ENCODE measurements at places on chromosomes 2 and 18.
A peak's percentile ranks its signal among the peaks of the same experiment; 100 is the strongest.

DNA sequence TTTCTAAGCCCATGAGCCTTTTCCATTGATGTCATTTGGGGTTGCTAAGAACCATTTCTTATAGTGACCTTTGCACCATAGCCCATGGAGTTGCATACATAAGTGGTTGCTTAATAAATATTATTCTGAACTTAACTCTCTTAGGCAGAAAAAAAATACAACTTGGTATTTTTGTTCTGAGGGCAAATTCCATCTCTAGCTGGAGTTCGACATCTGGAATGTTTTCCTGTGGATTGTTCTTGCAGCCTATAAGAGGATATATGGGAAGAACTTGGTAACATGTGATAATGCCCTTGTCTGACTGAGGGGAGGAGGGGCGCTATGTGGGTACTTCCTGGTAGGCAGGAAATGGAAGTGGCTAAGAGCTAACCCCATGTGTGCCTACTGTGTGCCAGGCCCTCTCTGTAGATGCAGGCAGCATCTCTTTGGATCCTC is 20.7 kb downstream of the IGFBP2 start:
- H3K4me1 ChIP-seq = peaks cover 6% of the 10 kb centered on the region
- H3K4me3 ChIP-seq = no peak overlapping the region
- no peaks in the 10 kb centered on the region for H3K27me3 ChIP-seq

GRCh38 chr2:218400167-218400929 is 680 bp downstream of the CTDSP1 start:
- peak; percentile 24 for DNase-seq
- H3K27ac ChIP-seq = peak overlapping the region; percentile 87
- H3K4me3 ChIP-seq = peak overlapping the region; percentile 93
- H3K36me3 ChIP-seq = peaks cover 13% of the 10 kb centered on the region
- H3K4me1 ChIP-seq = peaks cover 27% of the 10 kb centered on the region

- peak; percentile 11 for DNase-seq
- H3K27me3 ChIP-seq = peaks cover 9% of the 10 kb centered on the region
- H3K36me3 ChIP-seq = peaks cover 2% of the 10 kb centered on the region
- peaks cover 40% of the 10 kb centered on the region for H3K4me1 ChIP-seq
Measured at GRCh38 chr2:134218930-134219658, 34.8 kb upstream of the MGAT5 start.

DNA sequence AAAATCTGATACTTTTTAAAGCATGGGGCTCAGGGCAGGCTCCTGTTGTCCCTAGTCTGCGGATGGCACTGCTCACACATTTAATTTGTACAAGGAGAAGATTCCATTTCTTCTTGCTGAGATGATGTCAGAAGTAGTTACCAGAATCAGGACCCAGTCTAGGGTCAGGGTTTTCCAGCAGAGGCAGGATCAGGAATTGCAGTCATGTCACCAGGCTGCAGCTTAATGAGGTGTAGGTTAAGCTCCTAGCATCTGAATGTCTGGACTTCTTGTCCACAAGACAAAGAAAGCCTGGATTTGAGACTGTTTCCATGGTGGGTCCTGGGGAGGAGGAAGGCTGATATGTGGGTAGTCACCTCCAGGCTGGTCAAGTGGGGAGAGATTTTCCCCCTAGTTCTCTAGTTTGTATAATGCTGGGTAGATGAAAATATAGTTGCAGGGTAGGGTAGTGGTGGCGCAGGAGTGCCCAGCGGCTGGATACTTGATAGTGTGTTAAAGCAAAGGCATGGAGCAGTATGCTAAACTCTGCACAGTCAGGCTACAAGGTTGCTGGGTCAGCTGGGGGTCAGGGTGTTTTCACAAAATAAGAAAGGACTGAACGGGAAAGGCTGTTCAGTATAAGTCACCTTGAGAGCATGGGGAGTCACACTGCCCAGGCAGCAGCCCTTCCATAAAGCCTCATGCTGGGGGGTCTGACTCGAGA is 148.4 kb downstream of the PRKCE start:
- no peak overlapping the region for H3K27ac ChIP-seq
- no peaks in the 10 kb centered on the region for H3K36me3 ChIP-seq

- H3K4me3 ChIP-seq = no peak overlapping the region
- H3K27me3 ChIP-seq = peaks cover 7% of the 10 kb centered on the region
Measured at GRCh38 chr2:28661589-28662001, 90.0 kb upstream of the PPP1CB start.

DNA sequence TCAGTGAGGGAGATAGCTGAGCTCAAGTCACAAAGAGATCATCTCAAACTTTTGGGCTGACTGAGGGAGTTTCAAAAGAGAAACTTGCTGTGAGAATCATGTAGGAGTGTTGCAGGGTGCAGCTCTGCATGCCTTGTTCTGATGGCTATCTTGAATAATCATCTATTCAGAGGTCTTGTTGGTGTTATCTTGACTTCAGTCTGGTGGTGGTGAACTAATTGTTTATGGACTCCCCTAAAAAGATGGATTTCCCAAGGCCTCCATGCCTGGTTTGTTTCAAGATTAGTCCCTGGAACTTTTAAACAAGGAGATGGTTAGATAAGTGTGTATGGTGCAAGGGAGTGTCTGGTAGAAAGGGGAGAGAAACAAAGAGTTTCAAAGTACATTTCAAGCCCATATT is 29.8 kb downstream of the SLC39A6 start:
- no peaks in the 10 kb centered on the region for H3K36me3 ChIP-seq
- peaks cover 14% of the 10 kb centered on the region for H3K27me3 ChIP-seq
- H3K4me3 ChIP-seq = no peak overlapping the region
- H3K4me1 ChIP-seq = no peaks in the 10 kb centered on the region

DNA sequence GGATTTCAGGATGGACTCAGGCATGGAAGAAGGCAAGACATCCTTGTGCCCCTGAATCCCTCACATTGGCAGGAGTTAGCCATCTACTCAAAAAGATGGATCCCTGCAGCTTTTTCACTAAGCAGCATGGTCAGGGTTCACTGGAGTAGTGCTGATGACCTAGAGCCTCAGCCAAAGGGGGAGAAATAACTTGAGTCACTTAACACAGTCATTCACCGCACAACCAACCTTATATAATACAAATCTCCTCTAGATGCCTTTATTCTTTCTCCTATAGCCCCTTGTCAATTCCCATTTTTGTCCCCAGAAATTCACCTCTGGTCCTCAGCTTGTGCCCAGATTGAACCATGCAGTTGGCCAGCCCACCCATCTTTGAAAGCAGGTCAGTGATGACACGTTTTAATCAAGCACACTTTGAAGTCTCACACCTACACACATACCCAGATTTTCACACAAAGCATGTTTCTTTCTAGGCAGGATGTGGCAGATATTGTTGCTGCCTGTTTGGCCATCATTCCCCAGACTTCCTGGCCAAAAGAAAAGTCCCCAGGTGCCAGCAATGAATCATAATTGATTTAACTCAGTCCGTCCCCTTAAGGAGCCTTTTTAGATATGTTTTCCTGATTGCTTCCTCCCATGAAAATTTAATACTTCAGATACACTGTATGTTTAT is 84.2 kb downstream of the LBH start:
- DNase-seq = peak; percentile 11
- H3K27me3 ChIP-seq = no peaks in the 10 kb centered on the region
- H3K4me1 ChIP-seq = peaks cover 44% of the 10 kb centered on the region
- peaks cover 4% of the 10 kb centered on the region for H3K36me3 ChIP-seq

- no peak overlapping the region for H3K27ac ChIP-seq
- H3K4me1 ChIP-seq = no peaks in the 10 kb centered on the region
- no peak for DNase-seq
Measured at GRCh38 chr2:57510704-57511103, 535.9 kb upstream of the VRK2 start.

DNA sequence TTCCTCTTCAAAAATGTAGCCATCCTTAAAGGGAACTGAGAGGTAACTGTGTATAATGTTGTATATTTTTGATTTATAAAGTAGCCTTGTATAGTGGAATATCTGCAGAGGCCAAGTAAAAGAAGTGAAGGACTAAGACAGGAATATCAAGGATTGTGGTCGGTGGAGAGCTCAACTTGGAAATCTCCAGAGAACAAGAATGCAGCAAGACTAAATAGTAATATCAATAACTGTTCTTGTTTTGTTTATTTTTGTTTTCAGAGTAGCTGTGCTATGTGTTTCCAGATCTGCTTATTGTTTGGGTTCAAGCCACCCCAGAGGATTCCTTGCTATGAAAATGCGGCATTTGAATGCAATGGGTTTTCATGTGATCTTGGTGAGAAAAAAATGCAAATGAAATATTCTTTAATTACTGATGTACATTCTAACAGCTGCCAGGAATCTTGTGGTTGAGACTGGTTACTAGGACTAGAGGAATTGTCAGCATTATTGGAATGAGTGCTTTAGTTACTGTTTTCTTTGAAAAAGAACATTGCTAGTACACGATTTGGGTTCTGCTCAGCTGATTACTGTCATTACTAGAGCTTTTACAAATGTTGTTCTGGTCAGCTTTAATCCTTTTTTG is 25.0 kb downstream of the FASTKD2 start:
- no peaks in the 10 kb centered on the region for H3K27me3 ChIP-seq
- no peak overlapping the region for H3K27ac ChIP-seq
- no peaks in the 10 kb centered on the region for H3K4me1 ChIP-seq
- DNase-seq = no peak

- peak overlapping the region; percentile 99 for H3K27ac ChIP-seq
- DNase-seq = peak; percentile 29
- H3K36me3 ChIP-seq = peaks cover 6% of the 10 kb centered on the region
- H3K27me3 ChIP-seq = no peaks in the 10 kb centered on the region
- peak overlapping the region; percentile 80 for H3K4me3 ChIP-seq
Measured at GRCh38 chr2:234289834-234290590, 206.9 kb downstream of the ARL4C start.

- no peak for DNase-seq
- H3K27me3 ChIP-seq = no peaks in the 10 kb centered on the region
- no peak overlapping the region for H3K4me3 ChIP-seq
- no peaks in the 10 kb centered on the region for H3K36me3 ChIP-seq
- H3K4me1 ChIP-seq = no peaks in the 10 kb centered on the region
- H3K27ac ChIP-seq = no peak overlapping the region
Measured at GRCh38 chr18:8231316-8231715, 377.9 kb upstream of the RAB12 start.

- no peaks in the 10 kb centered on the region for H3K4me1 ChIP-seq
- no peaks in the 10 kb centered on the region for H3K27me3 ChIP-seq
- no peak for DNase-seq
- H3K27ac ChIP-seq = no peak overlapping the region
Measured at GRCh38 chr18:49613141-49613640, 51.3 kb downstream of the LIPG start.

DNA sequence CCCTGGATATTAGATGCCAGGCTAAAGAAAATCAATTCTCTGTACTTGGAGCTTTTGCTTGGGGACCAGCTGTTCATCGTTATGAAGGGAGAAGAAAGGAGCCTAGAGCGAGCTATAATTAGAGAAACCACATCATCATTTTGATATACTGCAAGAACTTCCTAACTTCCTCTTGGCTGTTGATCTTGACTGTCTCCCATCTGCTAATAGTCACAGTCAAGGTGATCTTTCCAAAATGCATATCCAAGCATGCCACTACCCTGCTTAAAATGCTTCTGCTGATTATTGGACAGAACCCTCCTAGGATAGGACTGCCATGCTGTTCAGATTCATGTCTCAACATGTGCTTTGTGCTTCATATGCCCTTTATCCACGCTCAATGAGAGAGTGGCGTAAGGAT is 54.8 kb downstream of the RAPGEF4 start:
- H3K36me3 ChIP-seq = no peaks in the 10 kb centered on the region
- no peak overlapping the region for H3K27ac ChIP-seq
- no peak overlapping the region for H3K4me3 ChIP-seq
- peaks cover 2% of the 10 kb centered on the region for H3K27me3 ChIP-seq

DNA sequence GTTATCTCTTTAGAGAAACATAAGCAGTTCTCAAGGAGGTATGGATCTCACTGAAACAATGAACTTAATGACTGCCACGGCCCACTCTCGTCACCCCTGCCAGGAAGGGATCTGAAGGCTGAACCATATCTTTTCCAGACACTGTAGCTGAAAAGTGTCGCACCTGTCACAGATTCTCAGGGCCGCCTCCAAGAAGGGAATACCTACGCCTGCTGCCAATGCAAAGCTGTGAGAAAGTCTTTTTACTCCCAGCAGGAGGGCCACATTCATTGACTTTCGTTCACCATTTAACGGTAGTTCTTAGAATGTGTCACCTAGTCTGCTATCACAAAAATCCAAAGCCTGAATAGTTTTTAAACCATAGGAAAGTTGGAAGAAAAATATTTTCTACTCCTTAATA is 66.7 kb upstream of the SH3BP4 start:
- H3K36me3 ChIP-seq = no peaks in the 10 kb centered on the region
- no peak overlapping the region for H3K27ac ChIP-seq
- no peak overlapping the region for H3K4me3 ChIP-seq
- H3K27me3 ChIP-seq = no peaks in the 10 kb centered on the region
- no peaks in the 10 kb centered on the region for H3K4me1 ChIP-seq

DNA sequence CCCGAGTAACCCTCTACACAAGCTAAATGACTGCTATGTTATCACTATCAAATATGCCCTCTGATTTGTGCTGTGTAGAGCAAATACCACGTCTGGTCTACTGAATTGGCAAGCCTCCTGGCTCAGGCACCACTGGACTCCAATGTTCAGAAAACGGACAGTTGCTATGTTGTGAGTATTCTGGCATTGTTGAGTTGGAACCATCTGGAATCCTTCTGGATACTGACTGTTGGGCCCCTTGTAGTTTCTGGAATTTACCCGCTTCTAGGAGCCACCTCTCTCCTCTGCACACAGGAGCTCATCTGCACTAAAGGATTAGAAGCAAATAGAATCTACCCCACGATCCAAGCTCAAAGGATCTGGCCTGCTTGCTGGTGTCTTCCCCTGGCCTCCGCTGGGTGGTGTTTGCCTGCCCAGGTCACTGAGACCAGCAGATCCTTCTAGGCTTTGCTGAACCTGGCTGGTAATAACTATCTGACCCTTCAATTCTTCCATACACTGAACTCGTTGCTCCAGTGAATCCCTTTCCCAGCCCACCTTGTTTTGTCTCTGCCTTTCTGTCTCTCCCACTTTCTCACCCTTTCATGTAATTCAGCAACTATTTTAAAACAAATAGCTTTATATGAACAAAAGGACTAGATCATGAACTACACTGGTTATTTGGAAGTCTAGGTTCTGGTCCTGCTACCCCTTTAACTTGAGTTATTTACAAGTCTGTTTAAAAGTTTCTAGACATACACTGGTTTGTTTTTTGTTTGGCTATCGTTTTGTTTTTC is 2.1 kb upstream of the HAAO start:
- no peak overlapping the region for H3K4me3 ChIP-seq
- peaks cover 36% of the 10 kb centered on the region for H3K27me3 ChIP-seq
- no peak for DNase-seq
- H3K4me1 ChIP-seq = peaks cover 26% of the 10 kb centered on the region

GRCh38 chr18:67402543-67402942 is 114.0 kb downstream of the DSEL start:
- no peaks in the 10 kb centered on the region for H3K4me1 ChIP-seq
- H3K27ac ChIP-seq = no peak overlapping the region
- H3K27me3 ChIP-seq = no peaks in the 10 kb centered on the region
- no peaks in the 10 kb centered on the region for H3K36me3 ChIP-seq
- DNase-seq = no peak

DNA sequence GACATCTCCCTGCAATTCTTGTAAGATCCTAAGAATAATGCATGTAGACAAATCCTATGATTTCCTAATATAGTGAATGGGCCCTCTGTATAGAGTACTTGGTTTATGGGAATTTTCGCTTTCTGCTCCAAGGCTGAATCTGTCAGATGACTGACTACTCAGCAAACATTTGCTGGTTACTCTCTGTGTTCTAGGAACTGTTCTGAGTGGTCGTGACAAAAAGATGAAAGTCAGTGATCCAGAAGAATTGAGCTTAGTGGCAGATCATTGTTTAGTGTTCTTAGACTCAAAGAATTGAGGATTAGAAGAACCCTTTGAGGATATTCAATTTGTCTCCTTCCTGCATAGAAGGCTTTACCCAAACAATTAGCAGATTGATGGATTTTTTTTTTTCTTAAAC is 10.0 kb downstream of the XRCC5 start:
- no peaks in the 10 kb centered on the region for H3K27me3 ChIP-seq
- H3K4me3 ChIP-seq = peak overlapping the region; percentile 3
- H3K27ac ChIP-seq = peak overlapping the region; percentile 95
- peaks cover 81% of the 10 kb centered on the region for H3K4me1 ChIP-seq
- no peak for DNase-seq
- peaks cover 79% of the 10 kb centered on the region for H3K36me3 ChIP-seq
